ENCODE measurements at places on chromosomes 1 and 21.

DNA sequence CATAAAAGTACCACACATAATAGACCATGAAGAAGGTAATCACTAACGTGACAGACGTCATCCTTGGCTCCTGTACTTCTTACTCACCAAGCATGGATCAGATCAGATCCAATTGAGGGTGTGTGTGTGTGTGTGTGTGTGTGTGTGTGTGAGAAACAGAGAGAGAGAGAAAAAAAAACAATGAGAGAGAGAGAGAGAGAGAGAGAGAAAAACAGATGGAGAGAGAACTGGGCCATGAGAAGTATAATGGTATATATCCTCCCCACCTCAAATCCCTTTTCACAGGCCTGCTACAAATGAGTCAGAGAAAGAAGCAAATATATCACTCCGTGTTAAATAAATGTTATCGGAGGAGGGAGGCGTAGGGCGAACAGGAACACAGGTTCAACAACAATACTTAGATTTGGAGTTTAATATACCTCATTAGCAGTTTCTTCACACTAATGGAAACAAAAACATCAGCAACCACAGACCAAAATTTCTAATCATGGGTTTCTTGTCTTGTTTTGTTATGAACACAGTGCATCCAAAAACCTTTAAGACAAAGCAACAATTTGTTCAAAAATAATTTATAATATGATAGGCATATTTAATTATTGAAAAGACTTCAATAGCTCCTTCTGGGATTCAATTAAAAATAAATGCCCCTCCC lies 45.3 kb downstream of the TIAM1 start:
- H3K4me1 ChIP-seq, result no peaks in the 10 kb centered on the region
- no peak overlapping the region for H3K4me3 ChIP-seq
- no peak overlapping the region for H3K27ac ChIP-seq
- H3K27me3 ChIP-seq, result no peaks in the 10 kb centered on the region

GRCh38 chr1:25361901-25362300 lies 23.8 kb downstream of the TMEM50A start:
- H3K27ac ChIP-seq, result peak overlapping the region; percentile 3
- H3K4me1 ChIP-seq, result no peaks in the 10 kb centered on the region
- no peaks in the 10 kb centered on the region for H3K27me3 ChIP-seq
- H3K4me3 ChIP-seq, result no peak overlapping the region
- no peak for DNase-seq

- DNase-seq, result no peak
- H3K27me3 ChIP-seq, result no peaks in the 10 kb centered on the region
- no peaks in the 10 kb centered on the region for H3K4me1 ChIP-seq
- H3K36me3 ChIP-seq, result no peaks in the 10 kb centered on the region
Measured at GRCh38 chr1:48261881-48262400, 39.4 kb downstream of the SLC5A9 start.

DNA sequence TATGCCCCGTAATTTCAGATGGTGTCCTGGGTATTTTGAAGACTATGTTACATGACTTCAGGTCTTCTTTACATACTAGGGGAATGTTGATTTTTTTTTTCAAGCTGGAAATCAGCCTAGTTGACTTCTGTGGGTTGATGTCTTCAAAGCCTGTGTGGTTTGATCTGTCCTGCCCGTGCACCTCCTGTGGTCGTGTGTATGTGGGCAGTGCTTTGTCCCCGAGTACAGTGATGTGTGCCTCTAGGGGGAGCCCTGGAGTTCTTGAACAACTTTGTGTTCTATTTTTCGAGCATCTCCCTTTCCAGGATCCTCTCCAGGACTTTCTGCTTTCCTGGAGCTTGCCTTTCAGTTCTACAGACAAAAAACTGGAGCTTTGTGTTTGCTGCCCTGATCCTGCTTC lies 28.9 kb downstream of the OBSCN start:
- peaks cover 7% of the 10 kb centered on the region for H3K4me1 ChIP-seq
- no peak for DNase-seq
- H3K4me3 ChIP-seq, result no peak overlapping the region
- no peaks in the 10 kb centered on the region for H3K27me3 ChIP-seq
- H3K27ac ChIP-seq, result no peak overlapping the region
- peaks cover 43% of the 10 kb centered on the region for H3K36me3 ChIP-seq

GRCh38 chr1:51907079-51907702 lies 28.7 kb upstream of the NRDC start:
- no peak overlapping the region for H3K27ac ChIP-seq
- no peaks in the 10 kb centered on the region for H3K36me3 ChIP-seq
- H3K4me1 ChIP-seq, result no peaks in the 10 kb centered on the region
- H3K27me3 ChIP-seq, result no peaks in the 10 kb centered on the region

DNA sequence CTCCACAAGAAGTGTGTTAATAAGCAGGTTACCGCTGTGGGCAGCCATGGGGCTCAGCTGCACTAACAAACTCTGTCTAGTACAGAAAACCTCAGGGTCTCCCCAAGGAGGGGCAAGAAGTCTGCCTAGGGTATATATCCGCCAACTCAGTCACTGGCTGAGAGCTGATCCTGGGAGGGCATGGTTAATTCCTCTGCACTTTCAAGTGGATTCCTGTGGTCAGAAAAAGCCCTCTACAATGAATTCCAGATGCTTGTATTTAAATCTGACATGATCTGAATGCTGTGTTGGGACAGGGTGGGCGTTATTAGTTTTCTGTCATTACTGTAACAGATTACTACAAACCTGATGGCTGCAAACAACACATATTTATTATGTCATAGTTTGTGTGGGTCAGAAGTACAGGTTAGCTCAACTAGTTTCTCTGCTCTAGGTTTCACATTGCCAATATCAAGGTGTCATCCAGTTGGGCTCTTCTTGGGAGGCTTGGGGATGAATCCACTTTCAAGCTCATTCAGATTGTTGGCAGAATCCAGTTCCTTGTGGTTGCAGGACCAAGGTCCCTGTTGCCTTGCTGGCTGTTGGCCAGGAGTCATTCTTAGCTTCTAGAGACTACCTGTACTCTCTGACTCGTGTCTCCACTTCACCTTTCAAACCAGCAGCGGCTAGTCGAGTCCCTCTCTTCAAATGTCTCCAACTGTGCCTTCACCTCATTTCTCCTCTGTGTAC lies 8.0 kb upstream of the SELE start:
- no peak overlapping the region for H3K27ac ChIP-seq
- no peak for DNase-seq
- H3K27me3 ChIP-seq, result no peaks in the 10 kb centered on the region
- no peaks in the 10 kb centered on the region for H3K36me3 ChIP-seq
- H3K4me3 ChIP-seq, result no peak overlapping the region
- H3K4me1 ChIP-seq, result peaks cover 4% of the 10 kb centered on the region

- H3K27ac ChIP-seq, result no peak overlapping the region
- H3K27me3 ChIP-seq, result peaks cover 4% of the 10 kb centered on the region
- H3K36me3 ChIP-seq, result no peaks in the 10 kb centered on the region
- H3K4me1 ChIP-seq, result no peaks in the 10 kb centered on the region
Measured at GRCh38 chr1:23902321-23903278, 10.6 kb downstream of the CNR2 start.

- no peaks in the 10 kb centered on the region for H3K4me1 ChIP-seq
- H3K27ac ChIP-seq, result no peak overlapping the region
- no peaks in the 10 kb centered on the region for H3K27me3 ChIP-seq
- H3K4me3 ChIP-seq, result no peak overlapping the region
Measured at GRCh38 chr1:85427331-85427730, 37.6 kb downstream of the DDAH1 start.

DNA sequence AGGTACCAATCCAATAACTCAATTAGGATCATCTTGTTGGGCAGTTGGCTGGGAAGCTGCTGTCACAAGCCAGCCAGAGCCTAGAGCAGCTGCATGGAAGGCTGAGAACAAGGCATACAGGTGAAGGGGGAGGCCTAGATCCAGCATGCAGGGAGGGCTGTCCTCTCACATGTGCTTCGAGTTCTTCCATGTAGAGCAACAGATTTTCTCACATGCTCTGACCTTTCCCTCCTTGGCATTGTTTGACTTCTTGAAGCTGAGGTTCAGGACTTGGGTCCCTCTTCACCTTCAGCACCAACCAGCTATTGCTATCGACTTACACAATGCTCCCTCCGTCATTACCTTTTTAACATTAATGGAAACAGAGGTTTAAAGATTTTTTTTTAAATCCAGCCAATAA lies 257.7 kb downstream of the ATG4C start:
- no peaks in the 10 kb centered on the region for H3K27me3 ChIP-seq
- no peak overlapping the region for H3K4me3 ChIP-seq
- no peaks in the 10 kb centered on the region for H3K36me3 ChIP-seq
- no peaks in the 10 kb centered on the region for H3K4me1 ChIP-seq
- H3K27ac ChIP-seq, result no peak overlapping the region

- H3K27me3 ChIP-seq, result no peaks in the 10 kb centered on the region
- H3K36me3 ChIP-seq, result no peaks in the 10 kb centered on the region
- no peak overlapping the region for H3K27ac ChIP-seq
- H3K4me3 ChIP-seq, result no peak overlapping the region
Measured at GRCh38 chr21:17585875-17586450, 26.7 kb downstream of the BTG3 start.

- no peaks in the 10 kb centered on the region for H3K36me3 ChIP-seq
- H3K27me3 ChIP-seq, result no peaks in the 10 kb centered on the region
- H3K4me1 ChIP-seq, result no peaks in the 10 kb centered on the region
- DNase-seq, result no peak
- no peak overlapping the region for H3K4me3 ChIP-seq
- H3K27ac ChIP-seq, result no peak overlapping the region
Measured at GRCh38 chr1:113269168-113269963, 120.9 kb upstream of the MAGI3 start.

- no peaks in the 10 kb centered on the region for H3K27me3 ChIP-seq
- H3K4me3 ChIP-seq, result no peak overlapping the region
- no peaks in the 10 kb centered on the region for H3K36me3 ChIP-seq
- no peak for DNase-seq
- no peaks in the 10 kb centered on the region for H3K4me1 ChIP-seq
- no peak overlapping the region for H3K27ac ChIP-seq
Measured at GRCh38 chr21:38888991-38889561, 83.3 kb downstream of the ETS2 start.

- DNase-seq, result no peak
- peaks cover 43% of the 10 kb centered on the region for H3K36me3 ChIP-seq
- no peaks in the 10 kb centered on the region for H3K27me3 ChIP-seq
- no peak overlapping the region for H3K4me3 ChIP-seq
Measured at GRCh38 chr1:12400027-12400693, 170.3 kb downstream of the VPS13D start.

GRCh38 chr1:233182587-233182986 lies 112.9 kb downstream of the PCNX2 start:
- no peaks in the 10 kb centered on the region for H3K4me1 ChIP-seq
- H3K36me3 ChIP-seq, result no peaks in the 10 kb centered on the region
- no peak for DNase-seq
- H3K4me3 ChIP-seq, result no peak overlapping the region
- H3K27me3 ChIP-seq, result no peaks in the 10 kb centered on the region

GRCh38 chr1:66502086-66502485 lies 31.9 kb upstream of the SGIP1 start:
- H3K27me3 ChIP-seq, result no peaks in the 10 kb centered on the region
- H3K27ac ChIP-seq, result no peak overlapping the region
- no peaks in the 10 kb centered on the region for H3K4me1 ChIP-seq
- no peak for DNase-seq

DNA sequence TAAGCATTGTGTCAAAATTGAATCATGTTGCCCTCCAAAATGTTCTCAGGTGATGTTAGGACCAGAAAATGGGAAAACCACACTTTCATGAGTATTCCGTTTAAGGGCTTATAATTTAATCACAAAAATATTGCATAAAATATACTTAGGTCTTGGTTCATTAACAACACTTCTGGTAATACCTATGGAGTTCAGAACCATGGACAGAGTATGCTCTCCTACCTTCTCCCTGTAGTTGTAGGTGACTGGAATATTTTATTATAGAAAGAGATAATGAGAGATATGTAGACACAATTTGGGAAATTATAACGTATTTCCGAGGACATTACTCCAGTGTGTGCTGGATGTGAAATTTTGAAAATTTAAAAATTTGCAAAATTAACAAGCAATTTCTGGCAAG lies 232.5 kb downstream of the NCAM2 start:
- DNase-seq, result no peak
- H3K4me1 ChIP-seq, result no peaks in the 10 kb centered on the region
- H3K36me3 ChIP-seq, result no peaks in the 10 kb centered on the region
- H3K27me3 ChIP-seq, result no peaks in the 10 kb centered on the region
- H3K4me3 ChIP-seq, result no peak overlapping the region
- no peak overlapping the region for H3K27ac ChIP-seq

DNA sequence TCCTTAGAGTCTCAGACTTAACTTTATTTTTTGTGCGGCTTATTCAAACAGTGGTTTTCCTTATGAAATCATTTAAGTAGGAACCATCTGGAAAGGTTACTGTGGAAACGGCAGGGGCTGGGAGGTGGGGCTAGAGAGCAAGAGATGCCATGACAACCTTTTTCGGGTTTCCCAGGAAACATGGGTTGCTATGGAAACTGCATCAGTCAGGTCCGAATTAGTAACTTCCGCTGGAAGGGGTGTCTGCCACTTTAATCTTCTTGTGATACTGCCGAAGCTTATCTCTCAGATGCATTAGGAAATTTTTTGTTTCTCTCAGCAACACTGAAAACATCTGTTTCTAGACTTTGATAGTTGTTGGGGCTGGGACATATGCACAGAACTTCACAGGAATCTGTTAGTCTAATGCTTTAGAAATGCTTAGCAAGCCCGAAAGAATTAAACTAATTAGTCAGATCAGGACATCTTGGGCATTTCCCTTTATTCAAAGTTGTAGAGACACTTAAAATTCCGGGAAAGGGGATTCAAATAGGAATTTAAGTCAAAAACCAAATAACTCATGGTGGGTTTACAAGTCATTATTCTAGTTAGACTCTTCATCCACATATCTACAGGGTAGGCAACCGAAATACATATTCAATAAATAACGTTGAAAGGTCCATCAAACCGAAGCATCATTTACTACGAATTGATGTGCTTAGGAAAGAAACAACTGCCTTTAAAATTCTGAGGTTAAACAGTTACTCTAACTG lies 2.6 kb downstream of the KCNA3 start:
- H3K27ac ChIP-seq, result no peak overlapping the region
- H3K36me3 ChIP-seq, result no peaks in the 10 kb centered on the region
- DNase-seq, result no peak

- H3K36me3 ChIP-seq, result no peaks in the 10 kb centered on the region
- H3K4me1 ChIP-seq, result no peaks in the 10 kb centered on the region
- no peak overlapping the region for H3K4me3 ChIP-seq
- no peak for DNase-seq
- H3K27ac ChIP-seq, result no peak overlapping the region
- H3K27me3 ChIP-seq, result no peaks in the 10 kb centered on the region
Measured at GRCh38 chr1:107480548-107481415, 339.9 kb downstream of the NTNG1 start.

DNA sequence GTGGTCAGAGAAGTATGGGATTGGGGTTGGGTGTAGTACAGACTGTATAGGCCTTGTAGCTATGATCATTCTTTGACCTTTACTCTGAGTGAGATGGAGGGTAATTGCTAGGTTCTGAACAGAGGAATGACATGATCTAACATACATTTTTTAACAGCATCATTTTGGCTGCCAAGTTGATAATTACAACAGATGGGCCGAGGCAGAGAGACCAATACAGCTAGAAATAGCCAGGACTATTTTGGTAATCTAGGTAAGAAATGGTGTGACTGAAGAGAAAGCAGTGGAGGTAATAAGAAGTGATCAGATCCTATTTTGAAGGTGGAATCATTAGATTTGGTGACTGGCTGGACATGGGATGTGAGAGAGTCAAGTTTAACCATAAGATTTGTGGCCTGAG lies 43.5 kb downstream of the RPAP2 start:
- H3K27me3 ChIP-seq, result no peaks in the 10 kb centered on the region
- no peak overlapping the region for H3K27ac ChIP-seq
- no peak overlapping the region for H3K4me3 ChIP-seq
- H3K36me3 ChIP-seq, result peaks cover 24% of the 10 kb centered on the region
- no peaks in the 10 kb centered on the region for H3K4me1 ChIP-seq
- no peak for DNase-seq
